ENCODE measurements at places on chromosomes 3 and 15. TPM values are rescaled to one million over a fixed set of nuclear protein-coding genes. Genes with fewer than 3 reads are reported as not detected.

DNA sequence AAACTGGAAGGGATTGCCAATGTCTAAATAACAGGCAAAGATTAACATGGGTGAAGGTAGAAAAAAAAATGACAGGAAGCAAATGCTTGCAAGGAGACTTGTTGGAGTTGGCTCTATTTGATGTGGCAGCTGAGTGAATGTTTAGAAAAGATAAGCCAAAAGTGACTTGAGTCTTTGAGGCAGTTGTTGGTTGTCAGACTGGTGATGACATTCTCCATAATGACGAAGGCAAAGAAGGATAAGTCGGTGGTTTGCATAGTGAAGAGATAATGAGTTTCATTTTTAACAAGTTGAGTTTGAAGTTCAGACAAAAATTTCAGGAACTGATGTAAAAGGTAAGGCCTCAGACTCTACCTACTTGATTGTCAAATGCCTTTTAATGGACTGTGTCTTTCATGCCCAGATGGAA lies 704.1 kb upstream of the SGO1 start:
- H3K4me1 ChIP-seq = peaks cover 4% of the 10 kb centered on the region
- no peaks in the 10 kb centered on the region for H3K36me3 ChIP-seq
- DNase-seq = no peak
- no peaks in the 10 kb centered on the region for H3K27me3 ChIP-seq

DNA sequence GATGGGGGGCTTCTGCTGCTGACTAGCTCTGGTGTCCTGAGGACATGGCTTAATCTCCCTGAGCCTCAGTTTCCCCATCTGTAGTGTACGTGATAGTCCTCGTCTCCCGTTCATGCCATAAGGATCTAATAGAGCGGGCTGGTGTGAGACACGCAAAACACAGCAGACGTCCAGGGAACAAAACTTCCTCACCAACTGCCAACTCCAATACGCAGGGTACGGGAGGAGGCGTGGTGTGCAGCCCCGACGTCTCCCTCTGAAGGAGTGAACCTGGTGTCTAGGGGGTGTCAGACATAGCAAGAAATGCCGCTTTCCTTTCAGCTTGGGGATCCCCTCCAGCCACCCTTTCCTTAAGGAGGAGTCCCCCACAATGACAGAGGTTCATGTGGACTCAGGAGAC lies 55.0 kb downstream of the SMAD6 start:
- no peak overlapping the region for H3K4me3 ChIP-seq
- peak overlapping the region; percentile 16 for H3K27ac ChIP-seq
- no peak for DNase-seq
- H3K36me3 ChIP-seq = peaks cover 18% of the 10 kb centered on the region

- no peaks in the 10 kb centered on the region for H3K36me3 ChIP-seq
- H3K4me3 ChIP-seq = no peak overlapping the region
- no peaks in the 10 kb centered on the region for H3K27me3 ChIP-seq
- peak overlapping the region; percentile 61 for H3K27ac ChIP-seq
- no peak for DNase-seq
Observed at GRCh38 chr3:100044369-100044768, 69.9 kb downstream of the FILIP1L start.

GRCh38 chr3:100004931-100005330 lies 109.4 kb downstream of the FILIP1L start:
- peaks cover 48% of the 10 kb centered on the region for H3K4me1 ChIP-seq
- H3K4me3 ChIP-seq = no peak overlapping the region

DNA sequence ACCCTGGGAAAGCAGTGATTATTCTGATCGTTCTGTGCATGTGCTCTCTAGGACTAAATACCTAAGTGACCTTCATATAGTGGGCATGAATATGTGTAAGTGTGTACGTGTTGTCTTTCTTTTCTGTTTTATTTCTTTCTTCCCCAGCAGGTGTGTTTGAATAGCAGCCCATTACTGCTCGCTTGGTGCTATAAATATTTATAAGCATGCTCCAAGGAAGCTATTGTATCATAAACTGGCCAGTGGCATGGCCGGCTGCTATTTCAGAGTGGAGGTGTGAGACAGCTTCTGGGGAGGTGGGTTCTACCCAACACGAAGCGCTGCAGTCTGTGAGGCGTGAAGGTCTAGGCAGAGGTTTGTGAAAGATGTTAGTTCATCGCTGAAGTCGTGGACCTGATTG lies 641.8 kb downstream of the NTRK3 start:
- no peak overlapping the region for H3K27ac ChIP-seq
- no peak overlapping the region for H3K4me3 ChIP-seq
- no peaks in the 10 kb centered on the region for H3K4me1 ChIP-seq
- H3K27me3 ChIP-seq = no peaks in the 10 kb centered on the region
- no peak for DNase-seq

GRCh38 chr3:124627501-124627908 lies 102.7 kb upstream of the UMPS start:
- H3K4me3 ChIP-seq = peak overlapping the region; percentile 8
- H3K27me3 ChIP-seq = no peaks in the 10 kb centered on the region
- H3K27ac ChIP-seq = no peak overlapping the region

GRCh38 chr3:47347217-47347801 lies 33.5 kb upstream of the PTPN23 start:
- H3K27ac ChIP-seq = no peak overlapping the region
- no peaks in the 10 kb centered on the region for H3K4me1 ChIP-seq
- H3K4me3 ChIP-seq = no peak overlapping the region
- no peak for DNase-seq

GRCh38 chr3:124730941-124731297 lies 667 bp downstream of the UMPS start:
- H3K27ac ChIP-seq = peak overlapping the region; percentile 99
- peaks cover 16% of the 10 kb centered on the region for H3K4me1 ChIP-seq
- peak overlapping the region; percentile 100 for H3K4me3 ChIP-seq
- no peak for DNase-seq
- H3K27me3 ChIP-seq = no peaks in the 10 kb centered on the region
- H3K36me3 ChIP-seq = peaks cover 6% of the 10 kb centered on the region

DNA sequence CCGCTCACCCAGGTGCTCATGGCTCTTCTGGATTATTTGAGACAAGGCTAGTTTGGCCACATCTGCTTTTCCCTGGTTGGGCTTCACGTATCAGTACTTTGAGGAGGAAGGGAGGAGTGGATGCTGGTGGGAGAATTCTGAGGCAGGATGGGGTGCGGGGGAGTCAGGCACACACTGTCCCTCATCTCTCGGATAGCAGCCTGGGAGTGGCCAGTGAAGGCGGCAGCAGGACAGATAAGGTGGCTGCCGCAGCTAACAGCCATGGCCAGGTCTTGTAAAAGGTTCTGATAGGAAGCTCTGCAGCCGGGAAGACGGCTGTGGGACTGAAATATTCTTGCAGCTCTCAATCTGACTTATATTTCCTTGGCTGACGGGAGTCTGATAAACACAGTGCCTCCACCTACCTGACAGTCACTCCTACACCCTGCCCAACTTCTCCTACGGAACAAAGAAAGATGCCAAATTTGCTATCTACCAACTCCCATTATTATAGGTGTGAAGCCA lies 87.3 kb downstream of the MESD start:
- peaks cover 6% of the 10 kb centered on the region for H3K27me3 ChIP-seq
- H3K27ac ChIP-seq = no peak overlapping the region
- H3K4me1 ChIP-seq = peaks cover 7% of the 10 kb centered on the region
- H3K36me3 ChIP-seq = peaks cover 1% of the 10 kb centered on the region
- no peak for DNase-seq

GRCh38 chr3:53044371-53044710 lies 1.5 kb downstream of the SFMBT1 start:
- peak overlapping the region; percentile 97 for H3K27ac ChIP-seq
- no peak for DNase-seq
- H3K4me3 ChIP-seq = peak overlapping the region; percentile 90
- H3K27me3 ChIP-seq = peaks cover 28% of the 10 kb centered on the region
- H3K36me3 ChIP-seq = no peaks in the 10 kb centered on the region
- H3K4me1 ChIP-seq = peaks cover 21% of the 10 kb centered on the region

- no peak overlapping the region for H3K4me3 ChIP-seq
- H3K27ac ChIP-seq = no peak overlapping the region
- no peak for DNase-seq
Observed at GRCh38 chr3:168863561-168863960, 767.8 kb upstream of the GOLIM4 start.

- H3K4me1 ChIP-seq = no peaks in the 10 kb centered on the region
- H3K27ac ChIP-seq = no peak overlapping the region
- peaks cover 21% of the 10 kb centered on the region for H3K27me3 ChIP-seq
- DNase-seq = no peak
- H3K4me3 ChIP-seq = no peak overlapping the region
Observed at GRCh38 chr3:184110316-184110725, 13.5 kb downstream of the HTR3E start.

SLC6A20 gene
- total RNA-seq = not detected

GRAMD1C gene
- total RNA-seq = 2.4 TPM

SCN11A gene
- 1.6 TPM for total RNA-seq

LXN gene
- 13.3 TPM for total RNA-seq

ZPLD1 gene
- total RNA-seq = not detected

SLC51B gene
- total RNA-seq = not detected

CHRNA3 gene
- total RNA-seq = 1.5 TPM

HRG gene
- total RNA-seq = not detected

TEX9 gene
- 32.7 TPM for total RNA-seq

ALDH1L1 gene
- 4.7 TPM for total RNA-seq

NEK10 gene
- total RNA-seq = 3.3 TPM

Measured in progenitor cell of endocrine pancreas (in vitro differentiated cells).